ENCODE measurements at places on chromosomes 4 and X.
A peak's percentile ranks its signal among the peaks of the same experiment; 100 is the strongest.

DNA sequence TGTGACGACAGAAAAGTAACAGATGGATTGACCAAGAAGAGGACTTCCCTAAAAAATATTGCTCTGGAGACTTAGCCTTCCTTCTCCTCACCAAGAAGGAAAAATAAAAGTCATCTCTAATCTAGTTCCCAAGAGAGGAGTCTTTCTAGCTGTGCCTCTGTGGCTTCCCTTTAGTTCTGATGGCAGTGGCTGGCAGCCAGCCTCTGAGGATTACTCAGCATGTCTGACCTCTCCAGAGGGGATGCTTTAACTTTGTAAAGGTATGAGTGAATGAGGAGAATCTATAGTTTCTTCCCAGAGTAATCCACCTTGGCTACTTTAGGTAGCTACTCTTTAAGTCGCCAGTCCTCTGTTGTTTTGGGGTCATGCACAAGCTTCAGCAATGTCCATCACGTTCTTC is 163.9 kb upstream of the KIT start:
- no peak for DNase-seq

GRCh38 chr4:78565971-78566372 is 14.4 kb downstream of the ANXA3 start:
- DNase-seq: no peak

GRCh38 chr4:76485450-76485849 is 50.4 kb downstream of the SHROOM3 start:
- no peak for DNase-seq

DNA sequence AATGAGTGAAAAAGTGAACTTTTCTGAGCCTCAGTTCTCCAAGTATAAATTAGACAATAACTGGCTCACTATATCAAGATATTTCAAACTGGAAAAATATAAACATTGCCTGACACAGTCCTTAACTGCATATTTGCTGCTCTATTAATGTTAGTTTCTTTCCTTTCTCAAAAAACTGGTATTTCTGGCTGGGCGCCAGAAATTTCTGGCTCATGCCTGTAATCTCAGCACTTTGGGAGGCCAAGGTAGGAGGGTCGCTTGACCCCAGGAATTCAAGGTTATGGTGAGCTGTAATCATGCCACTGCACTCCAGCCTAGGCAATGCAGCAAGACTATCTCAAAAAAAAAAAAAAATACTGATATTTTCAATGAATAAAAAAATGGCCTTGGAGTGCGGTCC is 227.0 kb downstream of the MAGEB17 start:
- no peak for DNase-seq

- no peak for DNase-seq
Observed at GRCh38 chr4:13907255-13907751, 279.8 kb upstream of the BOD1L1 start.

- no peak for DNase-seq
Observed at GRCh38 chr4:145340071-145340675, 141.5 kb upstream of the SMAD1 start.

- no peak for DNase-seq
Observed at GRCh38 chr4:107800706-107801105, 24.0 kb upstream of the SGMS2 start.

- no peak for DNase-seq
Observed at GRCh38 chr4:137957806-137958205, 284.3 kb downstream of the SLC7A11 start.

DNA sequence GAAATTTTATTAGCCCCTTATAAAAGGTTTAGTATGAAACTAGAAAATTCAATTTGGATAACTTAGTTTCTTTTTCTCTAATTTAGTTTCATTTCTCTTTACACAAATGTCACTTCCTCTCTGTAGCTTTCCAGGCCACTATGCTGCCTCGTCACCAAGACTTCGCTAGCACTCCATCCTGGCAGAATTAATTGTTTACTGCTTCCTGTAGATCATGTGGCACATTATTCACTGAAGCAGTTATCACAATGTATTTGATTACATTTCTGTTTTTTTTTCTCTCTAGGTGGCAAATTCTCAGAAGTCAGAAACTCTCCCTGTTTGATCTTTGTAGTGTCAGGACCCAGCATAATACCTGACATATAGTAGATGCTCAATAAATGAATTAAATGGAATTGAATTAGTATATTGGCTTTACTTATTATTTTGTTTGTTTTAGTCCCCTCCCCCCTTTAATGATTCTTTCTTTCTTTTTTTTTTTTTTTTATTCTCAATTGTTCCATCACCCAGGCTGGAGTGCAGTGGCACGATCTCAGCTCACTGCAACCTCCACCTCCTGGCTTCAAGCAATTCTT is 9.3 kb upstream of the SAT1 start:
- DNase-seq: no peak

DNA sequence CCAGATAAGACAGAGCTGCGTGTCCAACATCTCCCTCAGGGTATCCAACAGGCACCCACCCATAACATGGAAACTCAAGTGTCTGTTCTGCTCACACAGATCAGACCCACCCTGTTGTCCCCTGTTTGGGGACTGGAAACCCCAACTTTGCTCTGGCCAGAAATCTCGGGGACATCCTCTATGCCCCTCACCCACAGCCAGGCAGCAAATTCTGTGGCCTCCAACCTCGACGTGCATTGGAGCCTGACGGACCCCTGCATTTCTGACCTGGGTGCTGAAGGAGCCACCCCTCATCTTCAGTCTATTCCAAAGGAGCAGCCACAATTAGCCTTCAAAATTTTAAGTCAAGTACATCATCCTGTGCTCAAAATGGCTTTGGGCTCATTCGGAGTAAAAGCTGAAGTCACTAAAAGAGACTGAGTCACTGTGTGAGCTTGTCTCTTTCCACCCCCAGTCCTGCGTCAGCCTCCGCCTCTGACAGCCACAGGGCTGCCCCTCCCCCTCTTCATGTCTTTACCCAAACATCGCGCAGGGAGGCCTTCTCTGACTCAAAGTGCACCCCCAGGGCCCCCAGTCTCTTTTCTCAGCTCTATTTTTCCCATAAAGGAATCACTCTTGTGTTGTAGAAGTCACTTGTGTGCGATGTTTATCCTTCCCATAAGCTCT is 24.4 kb upstream of the PDE6B start:
- DNase-seq: no peak

DNA sequence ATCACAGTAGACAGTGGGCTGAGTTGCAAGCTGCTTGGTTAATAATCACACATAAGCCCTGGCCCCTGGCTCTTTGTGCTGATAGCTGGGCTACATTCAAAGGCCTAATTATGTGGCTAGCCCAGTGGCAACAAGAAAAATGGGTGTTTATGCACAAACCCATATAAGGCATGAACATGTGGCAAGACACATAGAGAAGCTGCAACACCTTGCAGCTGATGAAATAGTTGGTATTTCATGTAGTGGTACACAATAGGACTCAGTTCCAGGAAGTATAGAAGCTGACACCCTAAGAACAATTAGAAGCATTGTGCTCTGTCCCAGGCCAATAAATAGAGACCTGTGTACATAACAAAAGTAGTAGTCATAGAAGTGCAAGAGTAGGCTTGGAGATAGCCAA is 14.6 kb upstream of the ZNF630 start:
- no peak for DNase-seq

DNA sequence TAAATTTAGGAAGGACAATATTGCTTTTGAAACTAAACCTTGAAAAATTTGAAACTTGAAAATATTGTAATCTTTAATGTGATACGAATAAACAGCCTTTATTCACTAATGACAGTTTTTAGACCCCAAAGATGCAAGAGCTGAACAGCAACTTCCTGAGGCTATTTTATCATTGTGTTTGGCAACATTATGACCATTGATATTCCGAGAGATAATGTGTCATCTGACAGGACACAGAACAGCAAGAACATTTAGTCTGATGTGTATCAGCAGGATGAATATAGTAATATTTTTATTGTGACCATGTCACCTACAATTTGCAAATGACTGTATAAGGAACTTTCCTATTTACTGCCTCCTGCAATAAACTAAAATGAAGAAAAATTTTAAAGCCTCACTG is 316.0 kb downstream of the ADAM29 start:
- DNase-seq: no peak

DNA sequence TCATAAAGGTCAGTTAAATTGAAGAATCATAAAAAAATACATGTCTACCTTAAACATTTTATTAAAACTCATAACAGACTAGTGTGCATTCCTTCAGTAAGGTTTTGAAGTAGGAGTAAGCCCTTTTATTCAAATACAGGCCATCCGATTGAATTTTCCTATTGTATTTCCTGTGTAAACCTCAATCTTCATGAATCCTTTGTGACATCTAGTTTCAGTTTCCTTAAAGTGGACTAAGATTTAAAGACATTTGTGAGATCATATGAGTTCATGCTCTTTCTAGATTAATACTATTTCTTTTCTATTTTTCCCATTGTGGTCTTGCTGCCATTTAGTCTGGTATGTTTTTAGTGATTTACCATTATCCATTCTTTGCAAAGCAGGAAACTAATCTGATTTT is 644.7 kb upstream of the BOD1L1 start:
- no peak for DNase-seq

DNA sequence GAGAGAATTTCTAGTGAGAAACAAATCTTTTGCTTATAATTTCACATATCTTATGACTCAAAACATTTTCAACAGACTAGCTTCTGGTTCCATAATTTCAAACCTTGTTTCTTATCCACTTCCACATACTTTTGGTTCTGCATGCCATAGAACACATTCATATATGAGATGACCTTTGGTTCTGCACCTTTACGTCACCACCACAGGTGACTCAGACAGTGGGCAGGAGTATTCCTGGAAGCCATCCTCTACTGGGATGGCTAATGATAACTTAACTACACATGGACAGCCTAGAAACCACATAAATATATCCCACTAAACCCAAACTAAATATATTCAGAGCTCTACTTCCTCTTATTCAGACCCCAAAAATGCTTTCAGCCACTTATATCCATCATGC is 133.3 kb downstream of the DCK start:
- no peak for DNase-seq

- no peak for DNase-seq
Observed at GRCh38 chr4:103123114-103123513, 23.5 kb upstream of the BDH2 start.

- DNase-seq: no peak
Observed at GRCh38 chr4:94642561-94642866, 115.2 kb upstream of the BMPR1B start.

DNA sequence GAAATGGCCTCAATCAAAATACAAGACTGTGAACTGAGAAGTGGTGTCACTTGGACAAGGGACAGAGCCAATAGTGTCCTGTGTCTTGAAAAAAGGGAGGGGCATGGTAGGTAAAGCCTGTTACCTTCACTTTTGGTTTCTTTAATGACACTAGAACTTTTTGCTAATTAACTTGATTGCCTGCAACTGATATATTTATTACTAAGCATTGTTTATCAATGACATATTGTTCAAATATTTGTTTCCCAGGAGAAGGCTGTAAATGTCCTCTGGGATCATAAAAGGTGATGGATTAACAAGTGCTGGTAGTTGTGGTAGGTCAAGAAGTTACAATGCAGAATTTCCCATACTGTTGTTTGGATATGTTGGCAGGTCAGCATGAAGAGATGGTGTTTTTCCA is 93.8 kb upstream of the SCML1 start:
- no peak for DNase-seq

- no peak for DNase-seq
Observed at GRCh38 chr4:6257247-6258025, 12.2 kb upstream of the WFS1 start.

GRCh38 chrX:48703642-48704481 is 7.3 kb downstream of the SUV39H1 start:
- DNase-seq: no peak

- no peak for DNase-seq
Observed at GRCh38 chr4:123676071-123676889, 279.7 kb downstream of the SPRY1 start.

DNA sequence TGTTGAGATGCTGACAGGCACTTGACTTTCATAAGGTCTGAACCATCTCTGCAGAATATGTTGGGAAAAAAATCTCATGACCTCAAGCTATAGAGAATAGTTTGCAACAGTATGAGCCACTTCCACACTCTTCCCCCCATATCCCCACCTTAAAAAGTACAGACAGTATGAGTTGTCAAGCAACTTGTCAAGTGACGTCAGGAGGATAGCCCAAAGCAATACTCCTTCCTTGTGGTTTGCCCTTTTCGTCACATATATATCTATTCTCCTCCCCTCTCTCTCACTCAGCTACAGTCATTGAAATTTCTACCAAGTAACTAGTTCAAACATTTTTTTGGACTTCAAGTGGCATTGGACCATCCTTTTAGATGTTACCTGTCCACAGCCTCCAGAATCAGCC is 67.7 kb downstream of the MCF2 start:
- no peak for DNase-seq

- peak; percentile 46 for DNase-seq
Observed at GRCh38 chr4:38759113-38759789, 23.5 kb downstream of the TLR10 start.

DNA sequence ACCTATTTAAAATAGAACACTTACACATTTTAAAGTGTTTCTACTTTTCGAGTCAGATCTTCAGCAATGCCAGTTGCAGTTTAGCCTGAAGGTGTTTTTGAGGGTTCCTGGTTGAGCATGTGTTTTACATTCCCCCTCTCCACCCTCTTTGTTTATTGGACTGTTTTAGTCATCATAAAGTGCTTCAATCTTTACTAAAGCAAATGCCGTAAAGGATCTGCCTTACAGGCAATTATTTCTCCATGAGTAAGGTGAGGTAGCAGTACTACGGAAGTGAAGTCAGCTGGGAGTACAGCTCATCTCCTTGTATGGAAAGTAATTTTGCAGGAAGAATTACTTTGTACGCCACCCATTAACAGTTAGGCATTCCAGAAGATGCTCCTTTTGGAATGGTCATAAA is 36.9 kb downstream of the PDLIM5 start:
- no peak for DNase-seq

DNA sequence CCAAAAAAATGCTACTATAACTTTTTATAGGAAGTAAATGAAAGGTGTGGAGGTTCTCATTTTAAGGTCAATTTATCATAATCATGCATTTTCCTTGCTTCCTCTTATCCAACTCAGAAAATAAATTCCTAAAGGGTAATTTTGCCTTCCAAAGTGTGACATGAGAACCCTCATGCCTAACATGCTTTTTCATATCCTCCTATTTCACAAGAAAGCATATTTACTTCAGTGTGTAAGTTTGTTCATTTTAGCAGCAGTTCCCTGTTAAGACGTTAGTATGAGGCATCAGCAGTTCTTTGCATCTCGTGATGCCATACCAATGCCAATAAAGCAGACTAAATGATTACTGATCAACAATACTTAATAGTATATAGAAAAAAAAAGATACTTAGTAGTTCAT is 18.4 kb downstream of the WDFY3 start:
- no peak for DNase-seq

Measured in stimulated activated CD8-positive, alpha-beta memory T cell treated with anti-CD3 and anti-CD28 coated beads, Interleukin-7, amount 100 ng/mL, for 1 hour (primary cell).